ENCODE measurements at places on chromosomes 12 and 14.

GRCh38 chr14:51335531-51335930, 95.5 kb downstream of the TMX1 start:
- DNase-seq = peak; percentile 18

DNA sequence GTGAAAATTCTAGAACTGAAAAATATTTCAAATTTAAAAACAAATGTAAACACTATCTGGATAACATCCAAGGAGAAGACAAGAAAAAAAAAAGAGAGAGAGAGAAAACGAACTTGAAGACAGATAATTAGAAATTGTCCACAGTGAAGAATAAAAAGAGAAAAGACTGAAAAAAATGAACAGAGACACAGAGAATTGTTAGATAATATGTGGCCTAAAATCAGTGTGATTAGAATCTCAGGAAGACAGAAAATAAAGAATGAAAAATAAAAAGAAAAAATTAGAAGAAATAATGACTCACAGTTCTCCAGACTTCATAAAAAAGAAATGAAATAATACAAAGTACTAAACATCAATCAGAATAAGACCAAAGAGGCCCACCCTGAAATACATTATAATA, 1209.3 kb downstream of the FSCB start:
- DNase-seq = no peak

DNA sequence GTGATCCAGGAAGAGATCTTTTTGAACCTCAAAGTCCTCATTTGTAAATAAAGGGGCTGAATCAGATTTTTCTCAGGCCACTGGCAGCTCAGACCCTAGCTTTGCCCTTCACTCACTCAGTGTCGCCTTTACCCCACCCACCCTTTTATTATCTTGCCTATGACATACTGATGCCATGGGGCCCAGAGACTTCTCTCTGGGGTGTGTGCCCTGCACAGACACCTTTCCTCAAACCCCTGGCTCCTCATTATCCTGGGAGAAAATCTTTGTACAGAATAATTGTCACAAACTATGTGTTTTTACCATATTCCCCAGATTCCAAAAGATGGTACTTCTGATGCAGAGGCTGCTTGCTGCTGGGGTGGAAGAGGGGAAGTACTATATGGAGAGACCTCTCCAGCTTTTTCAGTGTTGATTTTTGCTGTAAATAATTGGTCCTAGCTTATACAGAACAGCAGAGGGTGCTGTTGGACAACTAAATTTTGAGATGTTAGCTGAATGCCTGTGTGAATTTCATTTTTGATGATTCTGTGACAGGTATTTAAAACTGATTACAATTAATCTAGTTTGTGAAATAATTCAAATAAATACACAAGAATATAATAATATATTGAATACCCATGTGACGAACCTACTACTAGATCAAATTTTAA, 53.9 kb upstream of the DCD start:
- DNase-seq = peak; percentile 38

GRCh38 chr12:125284945-125285685, 219.9 kb downstream of the AACS start:
- DNase-seq = no peak

Data from body of pancreas (tissue), 4 donors.